ENCODE measurements at places on chromosomes 4 and X.
A peak's percentile ranks its signal among the peaks of the same experiment; 100 is the strongest.

DNA sequence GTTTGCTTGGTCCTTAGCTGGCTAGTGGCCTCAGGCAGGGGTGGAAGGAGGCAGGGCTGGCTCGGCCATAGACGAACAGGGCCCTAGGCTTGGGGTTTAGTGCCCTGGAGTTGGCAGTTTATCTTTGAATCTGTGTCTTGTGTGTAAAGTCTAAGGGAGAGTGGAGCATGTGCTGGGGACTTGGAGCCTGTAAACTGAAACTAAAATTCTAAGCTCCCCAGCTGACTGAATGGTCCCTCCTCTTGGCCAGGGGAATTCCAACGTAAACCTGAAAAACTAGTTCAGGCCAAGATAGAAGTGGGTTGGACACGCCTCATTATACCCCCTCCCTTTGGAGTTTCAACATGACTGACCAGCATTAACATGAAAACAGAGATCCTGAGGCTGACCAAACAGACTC, 46.1 kb upstream of the GPR78 start:
- DNase-seq, result no peak

DNA sequence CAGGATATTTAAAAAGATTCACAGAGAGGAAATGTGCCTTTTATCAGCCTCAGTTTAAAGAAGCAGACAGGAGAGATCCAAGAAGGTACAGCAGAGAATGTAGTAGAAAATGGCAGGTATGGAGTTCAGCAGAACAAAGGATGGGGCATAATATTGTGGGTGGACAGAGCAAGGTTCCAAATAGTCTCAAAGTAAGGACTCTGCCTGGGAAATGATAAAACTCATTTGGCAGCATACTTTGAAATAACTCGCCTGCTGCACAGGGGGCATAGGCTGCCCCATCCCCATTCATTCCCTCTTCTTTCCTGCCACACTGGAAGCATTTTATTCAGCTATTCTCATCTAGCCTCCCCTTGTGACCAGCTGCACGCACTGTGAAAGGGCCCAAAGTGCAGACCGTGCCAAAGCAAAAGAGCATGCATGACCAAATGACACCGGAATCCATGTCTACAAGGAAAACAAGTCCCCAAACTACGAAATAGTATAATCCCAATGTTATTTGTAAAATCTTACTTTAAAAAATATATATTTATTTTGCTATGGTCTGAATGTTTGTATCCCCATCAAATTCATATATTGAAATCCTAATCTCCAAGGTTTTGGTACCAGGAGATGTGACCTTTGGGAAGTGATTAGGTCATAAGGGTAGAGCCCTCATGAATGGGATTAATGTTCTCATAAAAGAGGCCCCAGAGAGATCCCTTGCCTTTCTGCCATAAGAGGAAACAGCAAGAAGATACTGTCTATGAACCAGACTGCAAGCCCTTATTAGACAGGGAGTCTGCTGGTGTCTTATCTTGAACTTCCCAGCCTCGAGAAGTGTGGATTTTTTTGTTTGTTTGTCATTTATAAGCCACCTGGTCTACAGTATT, 77.4 kb upstream of the PRSS48 start:
- DNase-seq, result no peak

- DNase-seq, result no peak
Measured at GRCh38 chr4:5989236-5990225, 28.7 kb downstream of the C4orf50 start.

DNA sequence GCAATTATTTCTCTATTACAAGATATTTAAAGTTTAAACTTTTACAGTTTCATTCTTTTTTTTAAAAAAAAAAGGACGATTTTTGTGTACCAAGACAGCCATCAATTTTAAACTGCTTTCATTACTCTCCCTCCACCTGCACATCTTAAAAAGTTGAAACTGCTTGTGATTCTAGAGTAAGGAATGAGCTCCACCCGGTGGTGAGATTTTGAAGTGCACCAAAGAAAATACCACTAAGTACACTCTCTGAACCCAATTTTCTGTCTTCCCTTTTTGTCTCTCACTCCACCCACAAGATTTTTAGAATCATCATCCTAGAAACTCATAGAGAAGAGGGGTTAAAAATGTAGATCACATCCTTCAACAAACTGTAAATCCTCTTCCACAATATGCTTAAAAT, 91.3 kb upstream of the WDR44 start:
- peak; percentile 64 for DNase-seq

GRCh38 chr4:41456559-41457101, 81.3 kb upstream of the LIMCH1 start:
- DNase-seq, result no peak

DNA sequence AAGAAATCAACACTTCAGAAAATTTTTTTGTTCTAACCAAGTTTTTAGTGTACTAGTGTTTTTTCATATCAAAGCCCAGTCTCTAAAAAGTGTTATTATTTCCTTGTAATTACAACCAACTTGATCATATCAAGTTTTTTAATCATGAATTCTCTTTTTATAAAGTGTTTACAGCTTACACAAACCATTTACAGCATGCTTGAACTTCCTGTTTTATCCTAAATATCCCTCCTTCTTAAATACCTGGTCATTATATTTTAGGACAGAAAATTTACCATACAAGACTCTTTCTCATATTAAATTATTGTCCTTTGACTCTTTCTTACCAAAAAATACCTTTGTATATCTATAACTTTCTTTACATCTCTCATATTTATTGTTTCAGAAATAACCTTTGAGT, 89.4 kb upstream of the NPY2R start:
- DNase-seq, result no peak

GRCh38 chrX:130676861-130677260, 226.1 kb downstream of the ENOX2 start:
- no peak for DNase-seq

DNA sequence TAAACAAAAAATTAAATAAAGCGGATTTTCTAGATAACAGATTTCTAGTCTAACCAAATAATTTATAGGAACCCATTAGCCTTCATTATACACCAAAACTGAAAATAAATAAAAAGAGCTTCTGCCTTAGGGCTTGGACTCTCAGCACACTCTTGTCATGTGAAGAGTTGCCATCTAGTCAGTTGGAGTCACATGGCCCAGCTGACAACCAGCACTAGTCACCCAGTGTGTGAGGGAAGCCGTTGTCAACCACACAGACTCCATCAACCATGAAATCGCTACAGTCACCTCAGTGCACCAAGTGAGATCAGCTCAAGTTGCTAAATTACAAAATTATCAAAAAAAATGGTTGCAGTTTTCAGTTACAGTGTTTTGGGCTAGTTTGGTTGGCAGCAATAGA, 470.0 kb downstream of the GASK1B start:
- DNase-seq, result no peak

GRCh38 chr4:69907151-69907550, 23.7 kb upstream of the CSN1S1 start:
- DNase-seq, result peak; percentile 5

- DNase-seq, result no peak
Measured at GRCh38 chrX:101764538-101764937, 104.9 kb upstream of the ARMCX2 start.

DNA sequence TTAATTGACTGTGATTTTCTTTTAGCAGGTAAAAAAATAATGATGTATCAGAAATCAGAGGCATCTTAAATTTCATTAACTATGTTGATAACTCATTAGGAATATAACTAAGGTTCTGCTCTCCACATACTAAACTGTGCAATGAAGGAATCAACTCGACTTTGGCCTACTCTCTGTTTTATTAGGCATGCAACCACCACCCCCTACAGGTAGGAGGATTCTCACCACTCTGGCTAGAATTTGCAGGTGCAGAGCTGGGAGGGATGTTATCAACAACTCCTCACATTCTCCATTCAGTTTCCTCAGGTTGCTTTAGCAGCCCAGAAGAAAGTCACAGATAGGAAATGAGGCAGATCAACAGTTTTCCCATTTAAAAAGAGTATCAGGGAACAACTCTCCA, 160.1 kb downstream of the COX18 start:
- DNase-seq, result no peak
